ENCODE measurements at places on chromosomes 2 and 18. TPM values are rescaled to one million over a fixed set of nuclear protein-coding genes. Genes with fewer than 3 reads are reported as not detected.

DNA sequence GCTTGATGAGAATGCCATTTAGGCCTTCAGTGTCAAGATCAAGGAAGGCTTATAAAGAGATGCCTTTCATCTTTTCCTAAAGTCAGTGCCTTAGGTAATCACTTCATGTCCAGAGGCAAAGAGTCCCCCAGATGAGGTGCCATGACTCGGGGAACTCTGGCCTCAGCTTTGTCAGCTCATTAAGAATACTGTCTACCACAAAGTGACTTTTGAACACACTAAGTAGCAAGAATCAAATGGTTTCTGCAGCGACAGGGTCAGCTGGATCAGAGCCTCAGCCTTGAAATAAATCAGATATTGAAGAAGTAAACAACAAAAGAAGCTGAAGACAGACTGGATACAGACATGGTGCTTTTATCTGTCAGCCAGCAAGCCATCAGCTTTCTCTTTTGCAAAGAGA, 120.1 kb upstream of the SLC39A10 start:
- no peaks in the 10 kb centered on the region for H3K36me3 ChIP-seq
- peaks cover 10% of the 10 kb centered on the region for H3K4me1 ChIP-seq
- peak overlapping the region; percentile 40 for H3K27ac ChIP-seq
- no peaks in the 10 kb centered on the region for H3K27me3 ChIP-seq

DNA sequence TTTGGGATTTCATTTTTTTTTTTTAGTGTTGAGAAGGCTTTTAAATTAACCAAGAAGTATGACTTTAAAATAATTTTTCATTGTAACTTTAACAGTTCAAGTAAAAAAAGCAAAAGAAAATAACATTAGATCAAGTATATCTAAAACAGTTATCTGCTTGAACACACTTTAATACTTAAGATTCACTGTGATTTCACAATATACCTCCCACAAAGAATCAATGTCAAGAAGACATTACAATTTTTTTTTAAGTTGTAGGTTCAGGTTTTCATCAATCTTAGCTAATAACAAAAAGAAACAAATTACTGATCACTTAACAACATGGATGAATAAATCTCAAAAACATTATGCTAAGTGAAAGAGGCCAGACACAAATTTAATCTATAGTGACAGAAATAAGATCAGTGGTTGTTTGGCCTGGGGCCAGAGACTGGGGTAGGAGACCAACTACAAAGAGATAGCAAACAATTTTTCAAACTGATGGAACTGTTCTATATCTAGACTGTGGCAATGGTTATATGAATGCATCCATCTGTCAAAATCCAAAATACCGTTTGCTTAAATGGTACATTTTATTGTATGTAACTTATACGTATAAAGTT, 74.8 kb upstream of the FRZB start:
- H3K4me1 ChIP-seq, result peaks cover 14% of the 10 kb centered on the region
- no peaks in the 10 kb centered on the region for H3K27me3 ChIP-seq
- no peak for DNase-seq
- H3K4me3 ChIP-seq, result no peak overlapping the region
- no peak overlapping the region for H3K27ac ChIP-seq

- no peaks in the 10 kb centered on the region for H3K36me3 ChIP-seq
- H3K4me3 ChIP-seq, result no peak overlapping the region
- no peaks in the 10 kb centered on the region for H3K27me3 ChIP-seq
- no peaks in the 10 kb centered on the region for H3K4me1 ChIP-seq
- no peak overlapping the region for H3K27ac ChIP-seq
Observed at GRCh38 chr2:163556511-163556910, 179.3 kb downstream of the FIGN start.

DNA sequence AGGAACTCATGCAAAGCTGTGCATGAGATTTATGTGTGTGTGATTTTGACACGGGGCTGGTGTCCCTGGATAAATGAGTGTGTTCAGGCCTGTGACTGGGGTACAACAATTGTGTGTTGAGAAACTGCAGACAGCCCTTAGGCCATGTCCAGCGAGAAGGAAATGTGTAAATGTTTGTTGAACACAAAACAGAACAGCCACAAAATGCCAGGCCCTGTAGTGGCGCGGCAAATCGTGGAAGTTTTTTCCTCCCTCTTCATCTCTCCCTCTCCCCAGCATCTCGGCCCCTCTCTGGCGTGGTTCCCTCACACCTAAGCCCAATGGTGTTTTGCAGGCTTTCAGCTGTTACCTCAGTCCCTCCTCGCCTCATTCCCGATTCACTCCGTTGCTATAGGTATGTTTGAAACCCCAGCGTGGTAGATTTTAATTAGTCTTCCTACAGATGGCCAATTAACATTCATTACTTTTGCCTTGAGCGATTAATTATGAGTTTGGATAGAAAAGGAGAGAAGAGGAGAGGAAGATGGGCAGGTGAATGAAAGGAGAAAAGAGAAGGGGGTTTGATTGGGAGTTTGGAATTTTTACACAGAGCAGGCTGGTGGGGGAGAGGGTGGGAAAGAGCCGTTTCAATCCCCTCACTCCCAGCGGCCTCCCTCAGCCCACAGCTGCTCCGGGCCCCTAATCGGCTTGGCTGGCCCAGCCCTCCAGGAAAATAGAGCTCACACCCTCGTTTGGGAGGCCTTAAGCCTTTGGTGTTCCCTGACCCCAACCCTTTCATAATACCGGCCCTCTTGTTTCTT, 10.8 kb downstream of the SPR start:
- no peak for DNase-seq
- peaks cover 11% of the 10 kb centered on the region for H3K4me1 ChIP-seq
- no peak overlapping the region for H3K4me3 ChIP-seq
- H3K27ac ChIP-seq, result no peak overlapping the region

DNA sequence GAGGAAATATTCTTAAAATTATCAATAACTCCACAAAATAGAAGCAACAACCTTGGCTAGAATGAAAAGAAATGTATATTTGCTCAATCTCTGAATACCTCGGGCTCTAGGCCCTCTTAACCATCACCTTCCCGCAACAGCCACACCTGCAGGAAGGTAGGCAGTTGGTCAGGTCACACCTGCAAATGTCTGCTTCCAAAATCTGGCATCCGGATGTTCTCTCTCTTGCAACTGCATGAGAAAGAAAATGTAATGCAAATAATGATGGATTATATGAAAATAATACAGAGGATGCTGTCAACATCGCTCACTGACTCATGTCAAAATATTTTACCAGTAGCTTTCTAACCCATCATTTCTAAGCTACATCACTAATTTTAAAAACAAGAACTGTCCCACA, 148.3 kb downstream of the SATB2 start:
- H3K36me3 ChIP-seq, result peaks cover 93% of the 10 kb centered on the region
- DNase-seq, result no peak
- no peaks in the 10 kb centered on the region for H3K27me3 ChIP-seq

- H3K4me3 ChIP-seq, result no peak overlapping the region
- no peaks in the 10 kb centered on the region for H3K36me3 ChIP-seq
- H3K27ac ChIP-seq, result no peak overlapping the region
- H3K27me3 ChIP-seq, result no peaks in the 10 kb centered on the region
- H3K4me1 ChIP-seq, result no peaks in the 10 kb centered on the region
Observed at GRCh38 chr2:29898999-29899398, 22.4 kb downstream of the ALK start.

- peak; percentile 46 for DNase-seq
- H3K27me3 ChIP-seq, result no peaks in the 10 kb centered on the region
- H3K27ac ChIP-seq, result no peak overlapping the region
- no peaks in the 10 kb centered on the region for H3K36me3 ChIP-seq
- peaks cover 22% of the 10 kb centered on the region for H3K4me1 ChIP-seq
Observed at GRCh38 chr2:65299246-65299645, 71.6 kb downstream of the ACTR2 start.

- H3K4me3 ChIP-seq, result no peak overlapping the region
- H3K27ac ChIP-seq, result no peak overlapping the region
- H3K4me1 ChIP-seq, result no peaks in the 10 kb centered on the region
- no peak for DNase-seq
- peaks cover 6% of the 10 kb centered on the region for H3K27me3 ChIP-seq
Observed at GRCh38 chr18:48462510-48462909, 53.3 kb upstream of the ZBTB7C start.

DNA sequence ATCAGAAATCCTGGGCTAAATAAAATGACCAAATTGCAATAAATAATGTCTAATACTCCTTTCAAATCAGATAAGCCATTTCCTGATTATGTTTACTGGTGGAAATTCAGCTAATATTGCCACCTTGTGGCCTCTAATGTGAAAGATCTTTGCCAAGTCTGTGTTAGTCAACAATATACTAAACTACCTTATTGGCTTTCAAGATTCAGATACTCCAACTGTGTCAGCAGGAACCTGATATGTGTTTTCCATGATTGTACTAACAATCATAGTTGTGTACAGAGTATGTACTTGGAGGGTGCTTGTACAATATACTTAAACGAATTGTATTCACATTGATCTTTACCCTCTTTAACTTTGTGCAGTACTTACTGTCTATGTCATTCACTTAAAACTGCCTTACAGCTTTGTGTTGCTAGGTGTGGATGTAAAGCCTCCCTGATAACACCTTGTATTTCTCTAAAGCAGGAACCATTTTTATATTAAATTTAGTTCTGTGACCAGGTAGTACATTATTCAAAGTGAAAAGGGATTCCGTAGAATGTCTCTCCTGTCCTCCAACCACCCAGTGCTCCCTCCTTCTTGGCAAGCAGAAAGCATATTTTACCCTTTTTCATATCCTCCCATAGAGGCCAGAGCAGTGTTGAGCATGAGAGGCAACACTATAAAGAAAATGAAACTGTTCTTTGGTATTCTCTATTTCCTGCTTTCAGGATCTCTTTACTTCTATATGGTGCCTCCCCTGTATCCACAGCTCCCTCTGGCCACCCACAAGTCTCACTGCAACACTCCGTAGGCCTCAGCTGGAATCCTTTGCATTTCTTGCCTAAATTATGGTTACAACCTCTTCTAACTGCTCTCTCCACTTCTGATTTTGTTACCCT, 75.2 kb upstream of the C2orf15 start:
- peak; percentile 6 for DNase-seq
- H3K4me3 ChIP-seq, result no peak overlapping the region
- no peaks in the 10 kb centered on the region for H3K36me3 ChIP-seq
- no peaks in the 10 kb centered on the region for H3K27me3 ChIP-seq

DNA sequence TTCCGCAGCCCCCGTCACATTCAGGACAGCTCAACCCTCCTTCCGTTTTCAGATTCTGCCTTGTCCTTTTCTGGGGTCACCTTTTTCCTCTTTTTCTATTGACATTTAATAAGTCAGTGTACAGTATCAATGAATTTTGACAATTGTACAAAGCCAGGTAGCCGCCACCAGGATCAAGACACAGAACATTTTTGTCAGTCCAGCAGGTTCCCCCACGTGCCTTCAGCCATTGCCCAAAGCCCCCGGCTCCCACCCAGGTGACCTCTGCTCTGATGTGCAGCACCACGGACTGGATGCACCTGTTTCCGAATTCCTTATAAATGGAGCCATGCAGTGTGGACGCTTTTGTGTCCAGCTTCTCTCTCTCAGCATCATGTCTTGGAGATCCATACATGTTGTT, 30.0 kb downstream of the CROCC2 start:
- peaks cover 44% of the 10 kb centered on the region for H3K27me3 ChIP-seq
- no peak overlapping the region for H3K27ac ChIP-seq
- H3K4me3 ChIP-seq, result no peak overlapping the region
- no peaks in the 10 kb centered on the region for H3K36me3 ChIP-seq
- no peaks in the 10 kb centered on the region for H3K4me1 ChIP-seq

GRCh38 chr2:37551783-37552182, 119.7 kb downstream of the CDC42EP3 start:
- DNase-seq, result no peak
- H3K4me1 ChIP-seq, result no peaks in the 10 kb centered on the region
- H3K27ac ChIP-seq, result no peak overlapping the region
- H3K27me3 ChIP-seq, result no peaks in the 10 kb centered on the region

DNA sequence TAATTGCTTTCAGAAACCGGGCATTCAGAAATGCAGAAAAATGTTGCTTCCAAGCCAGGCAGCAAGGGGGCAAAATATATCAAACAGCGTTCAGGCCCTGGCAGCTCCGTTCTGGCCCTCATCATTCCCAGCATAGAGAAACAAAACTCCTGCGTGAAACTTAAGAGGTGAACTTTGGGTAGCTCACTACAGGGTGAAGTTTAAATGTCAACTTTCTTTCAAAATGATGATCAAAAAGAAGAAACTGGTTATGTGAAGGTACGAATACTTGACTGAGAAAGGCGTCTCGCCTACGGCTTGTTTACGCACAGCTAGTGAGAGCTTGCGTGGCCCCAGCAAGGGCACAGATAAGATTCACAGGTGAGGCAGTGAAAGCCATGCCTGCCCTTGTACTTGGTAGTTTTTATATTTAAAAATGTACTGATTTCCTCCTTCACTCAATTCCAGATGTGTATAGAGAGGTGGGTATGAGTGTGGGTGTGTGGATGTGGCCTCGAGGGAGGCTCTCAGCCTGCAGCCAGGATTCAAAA, 127.5 kb downstream of the NFATC1 start:
- no peak overlapping the region for H3K4me3 ChIP-seq
- no peaks in the 10 kb centered on the region for H3K4me1 ChIP-seq
- H3K36me3 ChIP-seq, result peaks cover 8% of the 10 kb centered on the region
- DNase-seq, result no peak
- no peak overlapping the region for H3K27ac ChIP-seq

GRCh38 chr18:33751613-33752221, 173.7 kb downstream of the ASXL3 start:
- H3K27me3 ChIP-seq, result no peaks in the 10 kb centered on the region
- H3K4me1 ChIP-seq, result no peaks in the 10 kb centered on the region
- no peak overlapping the region for H3K4me3 ChIP-seq
- H3K36me3 ChIP-seq, result no peaks in the 10 kb centered on the region

- no peak overlapping the region for H3K27ac ChIP-seq
- H3K36me3 ChIP-seq, result no peaks in the 10 kb centered on the region
- DNase-seq, result no peak
- H3K27me3 ChIP-seq, result peaks cover 50% of the 10 kb centered on the region
Observed at GRCh38 chr18:13374096-13374467, 155.5 kb downstream of the LDLRAD4 start.

GRCh38 chr2:234412726-234413125, 84.2 kb downstream of the ARL4C start:
- no peak overlapping the region for H3K27ac ChIP-seq
- DNase-seq, result no peak
- no peaks in the 10 kb centered on the region for H3K4me1 ChIP-seq
- H3K27me3 ChIP-seq, result no peaks in the 10 kb centered on the region
- H3K4me3 ChIP-seq, result no peak overlapping the region
- no peaks in the 10 kb centered on the region for H3K36me3 ChIP-seq

VIL1 gene
- total RNA-seq, result 2.7 TPM

ANKRD44 gene
- 0.25 TPM for total RNA-seq

FBXO15 gene
- total RNA-seq, result 0.29 TPM

UCN gene
- total RNA-seq, result 2.2 TPM

NAT8 gene
- not detected for total RNA-seq

DYSF gene
- 0.80 TPM for total RNA-seq

SLC35G4 gene
- not detected for total RNA-seq
